ENCODE measurements at places on chromosomes 13 and 19. TPM values are rescaled to one million over a fixed set of nuclear protein-coding genes. Genes with fewer than 3 reads are reported as not detected.

ZNF284 gene
- total RNA-seq, result 3.9 TPM

TNNI3 gene
- total RNA-seq, result 1.7 TPM

CDX2 gene
- not detected for total RNA-seq

FGF22 gene
- total RNA-seq, result not detected

PPP1R15A gene
- 64.0 TPM for total RNA-seq

GRCh38 chr19:45913874-45914830, at the start of gene NANOS2:
Gene NANOS2 (minus strand): TSS chr19:45914778. CDS start chr19:45914693, 85 bp downstream.
- DNase-seq, result no peak

GRCh38 chr19:33291623-33292534, 10.5 kb downstream of the CEBPA start:
- no peak for DNase-seq

GRCh38 chr19:18657590-18658365, 20.9 kb downstream of the KLHL26 start:
- DNase-seq, result peak; percentile 62

DNA sequence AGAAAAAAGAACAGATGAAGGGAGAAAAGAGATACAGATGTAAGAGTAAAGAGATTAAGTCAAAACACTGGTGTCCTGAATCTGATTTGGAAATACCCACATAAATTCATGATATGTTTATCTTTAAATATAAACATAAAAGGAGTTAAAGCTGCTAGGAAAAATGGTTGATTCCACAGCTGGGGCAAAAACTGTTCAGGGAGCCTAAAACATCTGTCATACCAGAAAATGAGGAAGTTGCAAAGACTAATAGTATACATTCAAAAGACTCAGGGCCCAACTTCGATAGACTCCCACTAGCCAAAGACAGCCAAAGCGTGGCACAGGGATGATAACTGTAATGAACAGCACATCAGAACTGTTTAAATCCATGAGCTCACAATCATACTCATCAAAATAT, 62.0 kb downstream of the ABCC4 start:
- DNase-seq, result no peak

DNA sequence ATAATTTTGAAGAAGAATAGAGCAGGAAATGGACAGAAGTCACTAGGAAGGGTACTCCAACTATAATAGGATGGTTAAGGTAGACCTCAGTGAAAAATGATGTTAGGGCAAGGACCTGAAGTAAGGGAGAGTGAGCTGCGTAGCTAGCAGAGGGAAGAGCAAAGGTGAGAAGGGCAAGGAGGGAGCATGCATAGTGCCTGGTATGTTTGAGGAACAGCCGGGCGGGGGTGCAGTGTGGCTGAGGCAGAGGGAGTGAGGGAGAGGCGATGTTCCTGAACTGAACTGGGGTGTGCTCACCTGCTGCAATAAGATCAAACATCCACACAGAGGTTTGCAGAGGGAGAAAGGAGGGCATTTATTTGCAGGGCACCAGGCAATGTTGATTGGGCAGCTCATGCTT, 110.4 kb downstream of the DNAJC15 start:
- no peak for DNase-seq

DNA sequence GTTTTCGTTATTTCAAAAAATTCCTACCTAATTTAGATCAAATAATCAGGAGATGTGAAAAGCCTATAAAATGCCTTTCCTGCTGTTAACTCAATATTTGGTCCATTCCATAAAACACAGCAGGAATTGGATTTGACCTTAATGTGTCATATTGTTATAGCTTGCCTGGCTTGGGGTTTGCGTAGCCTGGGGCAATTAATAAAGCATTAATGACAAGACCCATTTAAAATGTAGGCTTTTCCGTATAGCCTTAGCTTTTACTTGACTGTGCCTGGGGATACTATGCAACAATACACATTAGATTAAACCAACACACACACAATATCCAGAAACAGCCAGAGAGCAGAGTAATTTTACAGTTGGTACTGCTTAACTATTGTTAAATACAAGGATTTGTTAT, 117.2 kb upstream of the MAB21L1 start:
- no peak for DNase-seq

DNA sequence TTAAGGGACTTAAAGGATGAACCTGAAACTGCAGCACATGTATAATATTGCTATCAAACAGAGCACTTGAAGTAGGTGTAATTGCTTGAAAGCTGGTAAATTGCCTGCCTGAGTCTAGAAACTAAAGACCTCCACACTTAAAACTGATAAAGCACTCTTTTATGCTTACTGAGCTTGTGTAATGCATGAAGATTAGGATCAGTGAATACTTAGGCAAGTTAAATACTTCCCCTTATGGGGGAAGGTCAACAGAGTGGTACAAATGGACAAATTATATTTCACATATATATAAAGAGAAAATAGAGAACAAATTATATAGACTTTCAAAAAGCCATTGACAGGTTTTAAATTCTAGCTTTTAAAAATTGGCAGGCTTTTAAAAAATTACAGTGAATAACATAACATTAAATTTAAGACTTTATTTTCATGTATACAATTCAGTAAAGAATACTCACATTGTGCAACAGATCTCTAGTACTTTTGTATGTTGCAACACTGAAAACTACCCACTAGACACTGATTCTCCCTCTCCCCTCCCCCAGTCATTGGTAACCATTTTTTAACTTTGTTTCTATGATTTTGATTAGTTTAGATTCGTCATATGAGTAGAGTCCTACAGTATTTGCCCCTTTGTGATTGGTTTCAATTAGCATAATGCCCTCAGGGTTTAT, 23.9 kb downstream of the PIBF1 start:
- no peak for DNase-seq

DNA sequence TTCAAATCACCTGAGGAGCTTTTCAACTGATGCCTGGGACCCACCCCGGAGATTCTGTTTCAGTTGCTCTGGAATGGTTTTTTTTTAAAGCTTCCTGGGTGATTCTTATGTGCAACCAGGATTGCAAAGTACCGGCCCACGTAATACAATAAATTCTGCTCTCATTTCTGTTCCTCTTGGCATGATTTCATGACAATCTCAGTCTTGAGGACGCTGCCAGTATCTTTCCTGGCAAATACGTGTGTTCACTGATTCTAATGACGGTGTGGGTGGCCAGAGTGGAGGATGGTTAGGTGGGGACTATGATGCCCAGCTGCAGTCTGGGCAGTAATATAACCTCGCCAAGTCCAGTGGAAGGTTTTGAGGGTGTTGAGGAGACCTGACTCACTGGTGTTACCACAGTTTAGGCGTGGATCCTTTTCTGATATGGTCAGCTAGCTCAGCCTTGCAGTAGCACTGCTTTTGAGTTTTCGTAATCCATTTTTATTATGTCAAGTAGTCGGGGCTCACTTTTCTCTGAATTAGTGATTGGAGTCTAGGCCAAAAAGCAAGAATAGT, 49.4 kb downstream of the FAM124A start:
- DNase-seq, result no peak

DNA sequence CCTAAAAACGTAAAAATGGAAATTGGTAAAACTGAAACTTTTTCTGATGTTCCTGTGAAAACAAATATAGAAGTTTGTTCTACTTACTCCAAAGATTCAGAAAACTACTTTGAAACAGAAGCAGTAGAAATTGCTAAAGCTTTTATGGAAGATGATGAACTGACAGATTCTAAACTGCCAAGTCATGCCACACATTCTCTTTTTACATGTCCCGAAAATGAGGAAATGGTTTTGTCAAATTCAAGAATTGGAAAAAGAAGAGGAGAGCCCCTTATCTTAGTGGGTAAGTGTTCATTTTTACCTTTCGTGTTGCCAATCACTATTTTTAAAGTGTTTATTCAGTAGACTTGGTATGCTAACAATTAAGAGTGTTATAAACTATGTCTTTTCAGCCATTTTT, 25.6 kb downstream of the BRCA2 start:
- no peak for DNase-seq

GRCh38 chr13:48304143-48304876, 759 bp downstream of the RB1 start:
- DNase-seq, result peak; percentile 79

DNA sequence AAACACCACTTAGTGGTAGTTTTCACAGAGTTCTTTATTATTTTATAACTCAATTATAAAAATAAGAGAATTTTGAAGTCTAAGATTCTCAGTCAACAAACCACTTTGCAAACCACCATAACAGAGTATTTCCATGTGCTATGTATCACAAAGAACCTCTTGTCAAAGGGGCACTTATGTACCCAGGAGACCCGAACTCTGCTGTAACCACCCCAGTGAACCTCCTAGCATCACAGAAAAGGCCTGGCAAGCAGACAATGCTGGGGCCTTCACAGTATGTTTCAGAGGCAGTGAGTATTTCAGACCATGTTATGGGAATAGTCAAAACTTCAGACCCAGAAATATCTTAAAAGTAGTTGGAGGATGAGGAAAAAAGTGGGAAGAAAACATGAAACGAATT, 714.1 kb downstream of the EFNB2 start:
- DNase-seq, result no peak

DNA sequence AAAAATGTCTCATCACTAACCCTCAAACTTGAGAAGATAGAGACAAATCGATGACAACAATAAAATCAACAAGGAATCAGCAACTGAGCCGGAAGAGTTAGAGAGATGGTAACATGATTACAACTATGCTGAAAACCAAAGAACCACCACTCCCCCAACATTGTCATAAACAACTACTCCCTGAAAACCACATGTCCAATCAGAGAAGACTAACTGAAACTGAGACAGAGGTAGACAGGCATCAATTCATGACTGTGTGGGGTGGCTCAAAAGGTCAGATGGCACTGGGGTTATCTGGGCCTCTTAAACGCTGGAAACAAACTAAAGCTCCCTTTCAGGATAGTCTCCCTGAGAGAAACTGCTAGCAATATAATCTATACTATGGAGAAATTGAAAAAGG, 488.8 kb downstream of the KCTD12 start:
- no peak for DNase-seq

DNA sequence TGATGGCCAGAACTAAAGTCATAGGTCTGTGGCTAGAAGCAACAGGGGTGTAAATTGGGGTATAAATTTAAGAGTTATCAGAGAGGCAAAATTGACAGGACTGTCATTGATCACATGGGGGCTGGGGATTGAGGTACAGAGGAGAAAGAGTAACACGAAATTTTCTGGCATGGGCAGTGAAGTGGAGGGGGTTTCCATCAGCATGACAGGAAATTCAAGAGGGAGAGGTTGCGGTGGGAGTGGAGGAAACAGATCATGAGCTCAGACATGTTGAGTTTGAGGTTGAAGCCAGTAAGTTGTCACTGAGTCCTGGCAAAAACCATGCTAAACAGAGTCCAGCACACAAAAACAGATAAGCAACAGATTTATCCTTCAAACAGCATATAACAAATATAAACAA, 192.1 kb upstream of the TSC22D1 start:
- DNase-seq, result no peak

DNA sequence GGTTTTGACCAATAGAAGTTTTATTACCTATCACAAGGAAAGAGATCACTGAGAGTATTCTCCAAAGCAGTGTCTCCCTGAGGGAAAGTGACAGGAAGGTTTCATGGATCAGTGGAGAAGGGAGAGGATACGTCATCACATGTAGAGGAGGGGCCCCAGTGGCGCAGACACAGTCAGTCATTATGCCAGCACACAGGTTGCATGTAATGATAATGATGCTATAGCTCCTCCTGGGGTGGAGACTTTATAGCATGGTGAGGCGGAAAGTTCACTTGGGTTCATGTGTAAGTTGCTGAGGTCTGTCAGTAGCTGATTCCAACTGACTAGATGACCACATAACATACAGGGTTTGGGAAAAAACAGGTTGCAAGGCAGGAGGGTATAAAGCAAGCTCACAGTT, 88.8 kb downstream of the FNDC3A start:
- no peak for DNase-seq

DNA sequence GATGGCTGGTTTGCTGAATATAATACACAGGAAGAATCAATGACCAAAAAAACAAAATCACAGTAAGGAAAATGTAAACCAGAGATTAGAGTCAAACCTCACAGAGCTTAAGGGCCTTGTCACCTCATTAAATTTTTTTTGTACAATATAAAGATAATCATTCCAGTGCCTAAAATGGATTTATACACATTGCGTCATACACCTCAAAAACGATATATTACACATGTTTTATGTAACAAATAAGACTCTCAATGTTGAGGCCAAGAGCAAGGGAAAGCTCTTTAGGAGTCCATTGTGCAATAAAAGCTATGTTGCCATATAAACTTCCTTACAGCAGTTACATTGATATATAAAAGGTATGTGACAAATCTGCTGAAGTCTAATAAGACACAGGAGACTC, 856.7 kb upstream of the SLITRK1 start:
- DNase-seq, result no peak

DNA sequence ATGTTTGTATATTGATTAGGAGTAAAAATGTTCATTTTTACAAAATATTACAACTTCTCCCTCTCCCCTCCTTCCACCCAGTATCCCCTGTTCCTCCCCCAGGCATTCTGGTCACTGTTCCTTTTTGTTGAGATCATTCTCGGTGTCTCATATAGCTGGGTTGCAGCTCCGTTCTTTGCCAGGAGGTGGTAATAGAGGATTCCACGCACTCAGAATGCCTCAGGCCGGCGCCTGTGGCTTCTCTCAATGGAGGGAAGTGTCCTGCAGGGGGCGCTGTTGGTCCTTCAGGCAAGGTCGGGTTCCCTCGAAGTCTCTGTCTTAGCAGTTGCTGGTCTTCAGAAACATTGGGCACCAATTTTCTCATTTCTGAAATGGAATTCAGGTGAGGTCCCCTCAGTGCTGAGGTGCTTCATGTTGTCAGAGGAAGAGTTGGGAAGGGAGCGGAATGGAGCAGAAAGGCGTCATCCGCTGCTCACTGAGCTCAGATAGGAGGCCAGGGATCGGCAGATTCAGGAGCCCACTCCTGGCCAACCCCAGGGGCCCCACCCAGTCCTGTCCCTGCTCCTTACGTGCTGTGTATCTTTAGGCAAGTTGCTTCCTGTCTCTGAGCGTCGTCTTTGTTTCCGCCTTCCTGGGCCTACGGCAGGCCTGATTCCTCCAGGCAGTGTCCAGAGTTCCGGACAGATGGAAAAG, 10.3 kb upstream of the GARIN5A start:
- peak; percentile 52 for DNase-seq

DNA sequence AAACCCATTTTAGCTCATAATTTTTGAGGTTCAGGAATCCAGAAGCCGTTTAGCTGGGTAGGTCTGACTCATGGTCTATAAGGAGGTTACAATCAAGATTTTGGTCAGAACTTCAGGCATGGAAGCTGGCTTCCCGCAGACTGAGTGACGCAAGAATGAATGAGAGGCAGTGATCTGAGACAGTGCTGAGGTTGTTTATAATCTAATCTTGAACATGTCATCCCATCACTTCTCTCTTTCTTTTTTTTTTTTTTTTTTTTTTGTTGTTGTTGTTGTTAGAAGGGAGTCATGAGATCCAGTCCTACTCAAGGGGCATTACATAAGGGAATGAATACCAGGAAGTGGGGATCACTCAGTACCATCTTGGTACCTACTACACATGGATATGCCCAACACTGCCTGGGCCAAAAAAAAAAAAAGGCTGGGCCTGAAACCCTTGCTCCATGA, 217.4 kb downstream of the DLEU7 start:
- DNase-seq, result no peak

GRCh38 chr19:29277102-29277501, 64.2 kb upstream of the UQCRFS1 start:
- DNase-seq, result peak; percentile 13

DNA sequence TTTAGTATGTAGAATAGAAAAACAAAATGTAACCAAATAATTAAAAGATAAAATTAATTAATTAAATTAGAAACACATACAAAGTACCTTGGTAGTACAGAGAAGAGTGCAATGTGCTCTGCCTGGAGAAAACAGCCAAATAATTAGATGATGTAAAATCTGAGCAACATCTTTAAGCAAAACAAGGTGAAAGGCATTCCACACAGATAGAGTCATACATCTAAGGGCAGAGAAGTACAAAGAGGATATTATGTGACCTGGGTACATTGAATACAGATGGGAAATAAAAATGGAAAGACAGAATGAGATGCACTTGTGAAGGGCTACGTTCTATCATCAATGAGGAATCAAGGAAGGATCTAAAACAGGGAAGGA, 25.2 kb upstream of the FNDC3A start:
- no peak for DNase-seq

All from tongue (tissue), 3 donors.